Peyer's patch (tissue), 4 donors: ENCODE measurements at places on chromosomes 3 and 15. TPM values are rescaled to one million over a fixed set of nuclear protein-coding genes. Genes with fewer than 3 reads are reported as not detected.
A peak's percentile ranks its signal among the peaks of the same experiment; 100 is the strongest.

The LSG1 gene
- 87.0 TPM for total RNA-seq

The HRG gene
- not detected for total RNA-seq

- H3K27me3 ChIP-seq: no peaks in the 10 kb centered on the region
- no peak overlapping the region for H3K4me3 ChIP-seq
- H3K27ac ChIP-seq: no peak overlapping the region
- DNase-seq: no peak
- H3K4me1 ChIP-seq: no peaks in the 10 kb centered on the region
- H3K36me3 ChIP-seq: no peaks in the 10 kb centered on the region
Observed at GRCh38 chr3:161150001-161150525, 44.9 kb upstream of the B3GALNT1 start.

DNA sequence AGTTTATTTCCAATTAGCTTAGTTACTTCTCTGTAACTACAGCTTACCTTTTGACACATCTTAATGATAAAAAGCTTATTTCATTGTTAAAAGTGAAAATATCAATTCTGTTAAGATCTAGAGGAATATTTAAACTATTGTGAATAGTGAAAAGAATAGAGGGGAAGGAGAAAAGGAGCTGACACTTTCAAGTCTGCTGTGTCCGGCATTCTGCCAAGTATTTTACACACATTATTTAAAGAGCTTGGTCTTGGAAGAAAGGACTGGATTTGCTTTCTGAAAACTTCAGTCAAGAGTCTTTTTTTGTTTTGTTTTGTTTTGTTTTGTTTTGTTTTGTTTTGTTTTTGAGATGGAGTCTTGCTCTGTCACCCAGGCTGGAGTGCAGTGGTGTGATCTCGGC lies 34.8 kb downstream of the CCDC80 start:
- no peak overlapping the region for H3K27ac ChIP-seq
- no peak overlapping the region for H3K4me3 ChIP-seq
- no peak for DNase-seq
- H3K27me3 ChIP-seq: no peaks in the 10 kb centered on the region
- H3K4me1 ChIP-seq: no peaks in the 10 kb centered on the region
- no peaks in the 10 kb centered on the region for H3K36me3 ChIP-seq

DNA sequence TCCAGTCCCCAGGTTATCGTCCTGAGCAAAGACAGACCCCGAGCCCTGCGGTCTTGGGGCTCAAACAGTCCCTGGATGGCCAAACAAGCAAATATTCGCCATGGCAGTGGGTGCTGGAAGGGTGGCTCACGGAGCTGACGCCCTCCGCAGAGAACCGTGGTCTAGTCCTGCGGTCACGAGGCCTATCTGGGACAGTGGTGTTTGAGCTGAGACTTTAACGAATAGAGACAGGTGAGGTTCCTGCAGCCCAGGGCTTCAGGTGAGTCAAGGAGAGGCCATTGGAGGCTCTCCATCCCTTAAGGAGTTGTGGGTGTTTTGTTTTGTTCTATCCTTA lies 399 bp upstream of the SUCLG2 start:
- H3K36me3 ChIP-seq: no peaks in the 10 kb centered on the region
- H3K4me1 ChIP-seq: peaks cover 15% of the 10 kb centered on the region
- H3K27me3 ChIP-seq: no peaks in the 10 kb centered on the region
- H3K27ac ChIP-seq: peak overlapping the region; percentile 92
- DNase-seq: no peak
- H3K4me3 ChIP-seq: peak overlapping the region; percentile 83

DNA sequence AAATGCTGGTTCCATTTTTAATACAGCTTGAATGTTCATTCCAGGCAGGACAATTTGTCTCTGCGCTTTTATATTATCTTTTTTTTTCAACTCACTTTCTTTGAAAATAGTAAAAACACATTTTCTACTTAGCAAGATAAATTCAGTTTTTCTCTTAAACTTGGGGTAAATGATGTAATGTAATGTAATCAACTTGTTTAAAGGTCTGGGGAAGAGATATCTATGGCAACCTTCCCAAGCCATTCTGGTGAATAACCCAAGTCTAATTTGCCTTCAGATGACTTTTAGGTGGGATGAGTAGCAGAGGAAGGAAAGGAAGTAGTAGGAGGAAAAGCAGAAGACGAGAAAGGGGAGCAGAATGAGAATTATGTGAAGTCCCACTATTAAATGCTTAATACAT lies 335.1 kb downstream of the SV2B start:
- DNase-seq: no peak
- no peak overlapping the region for H3K4me3 ChIP-seq
- H3K36me3 ChIP-seq: no peaks in the 10 kb centered on the region
- no peak overlapping the region for H3K27ac ChIP-seq
- no peaks in the 10 kb centered on the region for H3K27me3 ChIP-seq
- H3K4me1 ChIP-seq: no peaks in the 10 kb centered on the region

DNA sequence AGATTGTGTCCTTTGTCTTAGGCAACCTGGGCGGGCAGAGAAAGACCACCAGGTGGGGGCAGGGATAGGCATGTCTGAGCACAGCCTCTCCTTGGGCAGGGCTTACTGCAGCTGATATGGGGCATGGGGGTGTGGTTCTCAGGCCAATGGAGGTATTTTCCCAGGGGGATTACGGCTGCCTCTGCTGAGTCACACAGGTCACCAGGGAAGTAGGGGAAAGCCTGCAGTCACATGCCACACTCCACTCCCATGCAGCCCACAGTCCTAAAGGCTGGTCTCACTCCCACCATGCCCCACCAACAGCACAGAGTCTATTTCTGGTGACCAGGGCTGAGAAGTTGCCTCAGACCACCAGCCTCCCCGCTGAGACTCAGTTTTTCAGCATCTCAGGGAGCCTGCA lies 466.4 kb downstream of the DIPK2A start:
- no peaks in the 10 kb centered on the region for H3K4me1 ChIP-seq
- no peaks in the 10 kb centered on the region for H3K36me3 ChIP-seq
- H3K4me3 ChIP-seq: no peak overlapping the region
- no peak overlapping the region for H3K27ac ChIP-seq
- DNase-seq: no peak
- no peaks in the 10 kb centered on the region for H3K27me3 ChIP-seq
